ENCODE measurements at places on chromosomes 2 and 18.

DNA sequence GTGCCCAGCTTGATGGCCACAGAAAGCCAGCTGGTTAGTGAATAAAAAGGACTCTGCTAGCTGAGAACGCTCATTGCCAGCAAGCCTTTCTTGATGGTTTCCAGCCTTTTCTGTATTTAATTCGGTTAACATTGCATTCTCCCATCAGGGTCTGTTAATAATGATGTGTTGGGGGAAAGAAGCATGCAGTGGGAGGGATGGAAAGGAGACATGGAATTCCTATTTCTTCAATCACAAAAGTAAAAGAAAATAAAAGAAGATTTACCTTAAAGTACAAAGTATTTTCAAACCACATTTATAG, 141.9 kb upstream of the RBBP8 start:
- no peak for DNase-seq

DNA sequence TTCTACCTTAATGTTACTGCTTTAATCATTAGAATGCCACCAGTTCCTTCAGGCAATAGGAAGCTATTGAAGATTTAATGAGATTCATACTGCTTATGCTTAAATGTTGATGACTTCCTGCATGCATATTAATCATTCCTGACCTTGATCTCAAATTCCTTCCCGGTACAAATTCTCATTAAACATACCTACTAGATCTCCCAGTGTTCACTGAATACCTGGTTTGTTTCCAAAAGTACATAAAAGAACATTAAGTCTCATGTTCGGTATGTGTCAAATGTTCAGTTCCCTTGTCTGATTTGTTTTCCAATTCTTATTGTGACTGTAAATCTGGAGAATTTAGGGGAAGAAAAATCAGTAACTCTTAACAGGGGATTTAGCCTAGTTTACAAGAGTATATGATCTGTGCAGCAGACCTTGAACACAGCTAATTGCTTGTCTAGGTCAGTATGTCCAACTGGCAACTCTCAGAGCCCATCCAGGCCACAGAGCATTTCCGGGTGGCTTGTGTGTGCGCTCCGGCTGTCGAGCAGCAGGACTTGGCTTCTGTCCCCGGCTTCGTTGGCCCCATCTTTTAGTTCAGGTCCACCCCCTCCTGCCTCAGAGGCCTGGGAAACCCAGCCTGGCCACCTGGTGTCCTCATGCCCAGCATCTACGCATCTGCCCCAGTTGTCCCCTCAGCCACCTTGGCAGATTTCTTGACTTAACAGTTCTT, 13.1 kb downstream of the METAP1D start:
- no peak for DNase-seq

DNA sequence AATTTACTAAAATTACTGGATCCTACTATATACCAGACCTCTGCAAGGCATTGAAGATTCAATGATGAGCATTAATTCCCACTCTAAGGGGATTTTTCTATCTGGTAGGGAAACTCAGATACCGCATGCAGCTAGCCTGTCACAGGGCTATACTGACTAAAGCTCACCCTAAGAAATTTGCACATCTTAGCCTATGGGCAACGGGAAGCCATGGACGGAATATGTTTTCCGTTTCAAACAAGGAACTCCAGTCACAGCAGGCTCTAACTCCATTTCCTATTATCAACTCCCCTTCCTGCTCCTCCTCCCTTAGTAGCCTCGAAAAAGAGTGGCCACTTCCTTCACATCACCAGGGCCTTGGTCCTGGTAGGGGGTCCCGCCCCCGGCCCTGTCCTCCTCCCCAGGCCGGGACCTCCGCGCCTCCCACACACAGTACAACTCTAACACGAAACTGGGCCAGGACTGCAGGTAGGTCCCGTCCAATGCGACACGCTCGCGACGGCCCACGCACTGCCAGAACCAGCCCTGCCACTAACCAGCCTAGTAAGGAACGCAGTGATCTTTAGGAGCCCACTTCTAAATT, 659 bp upstream of the COX5B start:
- no peak for DNase-seq

DNA sequence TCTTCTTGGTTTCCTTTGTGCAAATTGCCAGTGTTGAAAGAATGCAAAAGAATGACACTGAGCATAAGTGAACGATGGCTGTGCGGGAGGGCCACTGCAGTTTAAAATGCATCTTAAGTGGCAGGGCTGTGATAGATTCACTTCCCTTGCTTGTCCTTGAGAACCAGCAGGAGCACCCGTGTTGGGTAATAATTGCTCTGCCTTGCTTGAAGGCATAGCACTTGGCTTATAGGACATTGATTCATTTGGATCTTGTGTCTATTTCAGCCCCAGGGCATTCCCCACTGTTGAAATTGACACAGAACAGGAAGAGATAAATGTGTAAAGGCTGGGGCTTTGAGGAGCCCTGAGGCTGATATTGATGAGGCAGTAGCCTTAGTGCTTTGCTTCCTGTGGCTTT, 1003.7 kb upstream of the GYPC start:
- no peak for DNase-seq

DNA sequence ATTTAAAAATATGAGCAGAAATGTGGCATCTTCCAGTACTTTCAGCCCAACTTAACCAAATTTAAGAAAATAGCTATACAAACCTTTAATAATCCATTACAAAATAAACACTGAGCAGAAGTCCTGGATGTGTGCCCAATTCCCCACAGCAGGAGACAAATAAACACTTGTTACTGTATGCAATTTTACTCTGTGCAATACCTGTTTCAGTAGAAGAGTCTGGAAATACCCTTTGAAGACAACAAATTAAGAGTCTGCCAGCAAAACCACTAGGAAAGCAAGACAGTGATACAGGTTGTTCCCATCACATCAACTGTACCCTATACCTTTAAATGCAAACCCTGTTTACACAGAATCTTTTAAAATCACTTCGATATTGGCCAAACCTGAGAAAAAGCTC, 41.4 kb upstream of the RNU4ATAC start:
- no peak for DNase-seq

DNA sequence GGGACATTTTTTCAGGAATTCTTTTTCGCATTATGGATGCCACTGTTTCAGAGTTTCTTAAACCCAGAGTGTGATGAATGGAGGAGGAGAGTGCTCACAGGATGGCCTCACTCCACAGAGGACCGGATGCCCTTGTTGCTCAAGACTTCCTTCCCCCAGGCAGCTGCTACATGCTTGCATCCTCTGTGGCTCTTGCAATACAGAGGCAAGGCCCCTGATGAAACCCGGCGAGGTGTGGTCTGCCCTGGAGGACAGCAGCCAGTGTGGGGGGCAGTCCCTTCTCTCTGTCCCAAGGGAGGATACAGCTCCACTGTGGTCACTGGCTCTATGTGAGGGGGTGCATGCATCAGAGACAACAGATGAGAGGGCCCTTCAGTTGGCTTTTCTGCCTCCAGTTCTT, 109.6 kb downstream of the SH3RF3 start:
- no peak for DNase-seq

- no peak for DNase-seq
These were observed 113.5 kb upstream of the NDUFV2 start for GRCh38 chr18:8989017-8989416.

DNA sequence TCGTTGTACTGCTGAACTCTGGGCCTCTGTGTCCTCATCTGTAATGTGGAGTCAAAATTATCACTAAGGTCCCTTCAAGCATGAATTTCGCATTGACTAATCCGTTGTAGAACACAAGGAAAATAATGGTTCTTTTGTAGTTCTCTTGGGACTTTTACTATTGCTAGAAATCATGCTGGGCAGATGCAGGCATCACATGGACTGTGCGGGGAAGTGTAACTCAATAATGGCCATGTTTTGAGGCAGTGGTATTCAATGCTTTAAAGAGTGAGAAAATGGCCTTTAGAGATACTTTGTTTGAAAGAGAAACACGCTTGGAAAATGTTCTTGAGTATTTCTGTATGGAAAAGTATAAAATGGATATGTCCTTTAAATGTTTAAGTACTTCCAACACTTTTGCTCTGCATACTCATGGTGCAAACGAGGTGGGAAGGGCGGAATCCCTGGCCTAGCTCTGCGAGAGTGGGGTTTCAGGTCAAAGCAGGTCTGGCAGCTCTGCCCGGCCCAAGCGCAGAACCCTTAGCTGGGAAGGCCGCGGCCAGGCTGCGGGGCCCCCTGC, 117.3 kb upstream of the MSTN start:
- no peak for DNase-seq

GRCh38 chr18:58967751-58968254, 103.1 kb downstream of the ZNF532 start:
- DNase-seq, result no peak

GRCh38 chr2:144389151-144389929, 130.6 kb downstream of the ZEB2 start:
- no peak for DNase-seq

- DNase-seq, result no peak
These were observed 1.4 kb downstream of the METTL8 start for GRCh38 chr2:171432206-171432968.

- DNase-seq, result no peak
These were observed 396.8 kb downstream of the NCKAP5 start for GRCh38 chr2:133171393-133172004.

DNA sequence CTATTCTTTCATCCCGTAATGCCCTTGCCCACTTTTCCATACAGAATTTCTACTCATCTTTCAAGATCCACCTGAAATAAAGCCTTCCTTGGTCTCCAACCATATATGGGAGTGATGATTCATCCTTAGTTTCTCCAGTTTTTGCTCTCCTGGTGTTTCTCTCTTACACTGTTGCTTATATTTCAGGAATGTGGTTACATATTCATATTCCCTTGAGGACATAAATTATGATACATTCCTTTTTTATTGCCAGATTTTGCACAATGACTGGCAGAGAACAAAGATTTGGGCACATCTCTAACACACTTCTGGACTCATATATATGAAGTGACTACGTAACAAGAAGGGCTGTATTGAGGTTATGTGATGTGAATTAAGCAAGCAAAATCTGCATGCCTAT, 1573.4 kb upstream of the NXPH2 start:
- no peak for DNase-seq

GRCh38 chr2:156199588-156199987, 132.9 kb downstream of the NR4A2 start:
- DNase-seq, result no peak

DNA sequence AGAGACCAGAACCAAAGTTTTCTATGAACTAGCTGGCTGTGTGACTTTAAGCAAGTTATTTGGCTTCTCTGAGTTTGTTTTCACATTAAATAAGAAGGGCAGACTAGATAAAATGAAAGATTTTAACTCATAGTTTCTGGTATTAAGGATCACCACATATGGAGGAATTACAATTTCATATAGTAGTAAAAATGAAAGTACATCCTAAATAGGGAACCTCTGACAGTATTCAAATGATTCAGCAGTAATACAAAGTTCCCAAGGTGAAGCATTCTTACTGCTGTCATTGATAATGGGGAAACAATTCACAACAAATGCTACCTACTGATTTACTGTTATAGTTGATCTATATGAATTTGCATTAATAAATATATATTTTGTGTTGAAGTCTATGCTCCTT, 170.3 kb upstream of the VRK2 start:
- no peak for DNase-seq

GRCh38 chr2:240178564-240178963, 38.1 kb upstream of the OTOS start:
- DNase-seq, result no peak

DNA sequence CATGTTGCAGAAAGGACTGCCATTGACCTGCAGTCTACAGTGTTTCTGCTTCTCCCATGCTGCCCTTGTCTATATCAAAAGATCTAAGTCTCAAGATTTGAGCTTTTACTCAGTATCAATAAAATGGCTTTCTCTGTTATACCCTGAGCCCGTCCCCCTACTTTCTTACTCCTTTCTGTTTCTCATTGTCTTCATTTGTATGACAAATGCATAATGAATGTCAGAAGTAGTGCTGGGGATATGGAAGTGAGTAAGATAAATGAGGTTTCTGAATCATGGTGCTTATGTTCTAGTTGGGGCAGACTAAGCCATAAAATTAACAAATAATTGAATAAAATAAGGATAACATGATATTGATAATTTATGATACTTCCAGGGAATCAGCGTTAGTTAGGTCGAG, 128.6 kb downstream of the PARD3B start:
- DNase-seq, result no peak

DNA sequence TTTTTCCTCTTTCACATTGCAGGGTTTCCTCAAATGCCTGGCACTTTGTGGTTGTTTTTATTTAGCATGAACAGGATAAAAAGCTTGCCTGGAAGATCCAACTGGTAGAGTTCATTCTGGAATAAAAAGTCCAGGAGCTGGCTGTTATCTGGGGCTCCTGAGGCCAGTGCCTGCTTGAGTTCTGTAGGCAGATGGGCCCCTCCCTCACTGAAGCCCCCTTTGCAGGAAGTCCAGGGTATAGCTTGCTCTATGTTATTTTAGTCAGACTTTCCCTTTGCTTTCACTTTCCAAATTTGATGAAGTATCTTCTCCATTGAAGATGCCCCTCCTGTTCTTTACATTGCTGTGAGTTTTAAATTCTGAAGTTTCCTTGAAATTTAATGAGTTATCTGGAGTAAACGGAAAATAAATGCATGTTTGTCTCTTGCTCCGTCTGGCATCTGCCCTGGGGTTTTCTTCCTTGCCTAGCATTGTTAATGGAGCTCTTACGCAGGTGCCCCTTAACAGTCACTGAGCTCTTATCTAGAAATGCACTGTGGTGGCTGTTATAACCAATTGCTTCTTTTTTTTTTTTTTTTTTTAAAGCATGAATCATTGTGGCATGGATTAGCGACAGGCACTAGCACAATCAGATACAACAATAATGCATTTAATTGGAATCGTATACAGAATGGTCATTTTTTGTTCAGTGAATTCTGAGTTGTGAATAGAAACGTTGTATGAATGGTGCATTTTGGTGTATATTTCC, 27.0 kb upstream of the LPIN1 start:
- no peak for DNase-seq

DNA sequence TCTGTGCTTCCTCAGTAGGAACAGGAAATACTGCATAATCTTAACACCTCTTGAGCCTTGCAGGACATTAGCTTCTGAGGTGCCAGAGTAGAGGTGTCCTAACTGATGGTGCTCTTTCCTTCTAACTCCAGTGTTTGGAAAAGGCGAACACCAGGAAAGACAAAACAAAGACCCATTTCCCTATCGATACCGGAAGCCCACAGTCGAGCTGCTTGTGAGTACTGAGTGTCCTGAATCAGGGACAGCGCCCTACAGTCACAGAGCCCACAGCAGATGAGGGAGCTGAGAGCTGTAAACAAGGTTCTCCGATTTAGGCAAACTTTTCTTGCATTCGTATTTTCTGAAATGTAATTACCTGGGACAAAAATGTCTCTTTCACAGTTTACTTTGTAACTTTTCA, 50.7 kb downstream of the SLC14A2 start:
- DNase-seq, result no peak

GRCh38 chr2:5594249-5594695, 97.9 kb upstream of the SOX11 start:
- DNase-seq, result no peak
